Stimulated activated CD8-positive, alpha-beta memory T cell treated with anti-CD3 and anti-CD28 coated beads, Interleukin-4, amount 100 ng/mL, for 4 hours (primary cell): ENCODE measurements at places on chromosomes 13 and 19.

- DNase-seq = peak; percentile 50
These were observed 1.2 kb downstream of the PPM1N start for GRCh38 chr19:45499196-45500180.

DNA sequence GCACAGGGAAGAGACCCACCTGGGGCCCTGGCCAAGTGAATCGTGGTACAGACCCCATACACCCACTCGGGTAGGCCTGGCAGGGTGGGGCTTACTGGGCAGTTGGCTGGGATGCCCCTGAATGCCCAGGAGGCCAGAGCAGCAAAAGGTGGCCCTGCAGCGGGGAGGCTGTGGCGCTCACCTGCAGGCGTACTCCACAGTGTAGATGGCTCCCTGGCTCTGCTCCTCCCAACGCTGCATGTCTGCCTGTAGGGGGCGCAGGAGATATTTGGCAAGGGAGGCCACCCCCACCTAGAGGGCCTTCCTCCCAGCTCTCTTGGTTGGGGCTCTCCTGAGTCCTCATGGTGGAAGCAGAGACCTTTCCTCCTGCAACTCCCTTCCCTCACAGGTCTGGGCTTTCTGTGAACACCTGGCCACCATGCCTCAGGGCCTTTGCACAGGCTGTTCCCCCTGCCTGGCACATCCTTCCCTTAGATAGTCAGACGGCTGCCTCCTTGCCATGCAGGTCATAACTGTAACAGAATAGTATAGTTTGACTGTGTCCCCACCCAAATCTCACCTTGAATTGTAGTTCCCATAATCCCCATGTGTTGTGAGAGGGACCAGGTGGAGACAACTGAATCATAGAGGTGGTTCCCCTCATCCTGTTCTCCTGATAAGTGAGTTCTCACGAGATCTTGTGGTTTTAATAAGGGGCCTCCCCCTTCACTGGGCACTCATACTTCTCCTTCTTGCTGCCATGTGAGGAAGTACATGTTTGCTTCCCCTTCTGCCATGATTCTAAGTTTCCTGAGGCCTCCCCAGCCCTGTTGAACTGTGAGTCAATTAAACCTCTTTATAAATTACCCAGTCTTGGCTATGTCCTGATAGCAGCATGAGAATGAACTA is 5.9 kb downstream of the BORCS8 start:
- peak; percentile 40 for DNase-seq

DNA sequence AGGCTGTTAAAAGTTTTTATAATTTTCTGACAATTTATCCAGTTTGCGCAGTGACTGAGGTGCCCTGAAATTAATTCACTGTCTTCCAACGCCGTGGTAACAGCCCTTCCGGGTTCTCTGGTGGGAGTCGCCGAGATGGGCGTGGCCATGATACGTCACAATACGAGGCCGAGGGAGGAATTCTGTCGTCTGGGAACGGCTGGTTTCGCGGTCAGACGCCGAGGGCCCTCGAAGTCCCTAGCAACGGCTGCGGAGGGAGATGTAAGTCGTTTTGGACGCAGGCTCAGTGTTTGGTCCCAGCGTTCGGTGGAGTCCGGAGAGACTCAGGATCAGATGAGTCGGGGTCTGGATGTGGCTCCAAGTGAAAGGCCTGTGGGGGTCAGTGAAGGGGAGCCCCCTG is 21.7 kb downstream of the ZNF613 start:
- no peak for DNase-seq

DNA sequence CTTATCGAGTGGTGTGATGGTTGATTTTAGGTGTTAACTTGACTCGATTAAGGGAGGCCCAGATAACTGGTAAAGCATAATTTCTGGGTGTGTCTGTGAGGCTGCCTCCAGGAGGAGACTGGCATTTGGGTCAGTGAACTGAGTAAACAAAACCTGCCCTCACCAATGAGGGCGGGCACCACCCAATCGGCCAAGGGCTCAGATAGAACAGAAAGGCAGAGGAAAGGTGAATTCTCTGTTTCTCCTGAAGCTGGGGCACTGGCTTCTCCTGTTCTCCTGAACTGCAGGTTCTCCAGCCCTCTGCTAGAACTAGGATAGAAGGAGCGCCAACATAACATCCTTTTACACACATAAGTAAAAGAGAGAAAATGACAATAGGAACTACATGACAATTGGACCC is 35.1 kb downstream of the ESD start:
- DNase-seq = no peak

DNA sequence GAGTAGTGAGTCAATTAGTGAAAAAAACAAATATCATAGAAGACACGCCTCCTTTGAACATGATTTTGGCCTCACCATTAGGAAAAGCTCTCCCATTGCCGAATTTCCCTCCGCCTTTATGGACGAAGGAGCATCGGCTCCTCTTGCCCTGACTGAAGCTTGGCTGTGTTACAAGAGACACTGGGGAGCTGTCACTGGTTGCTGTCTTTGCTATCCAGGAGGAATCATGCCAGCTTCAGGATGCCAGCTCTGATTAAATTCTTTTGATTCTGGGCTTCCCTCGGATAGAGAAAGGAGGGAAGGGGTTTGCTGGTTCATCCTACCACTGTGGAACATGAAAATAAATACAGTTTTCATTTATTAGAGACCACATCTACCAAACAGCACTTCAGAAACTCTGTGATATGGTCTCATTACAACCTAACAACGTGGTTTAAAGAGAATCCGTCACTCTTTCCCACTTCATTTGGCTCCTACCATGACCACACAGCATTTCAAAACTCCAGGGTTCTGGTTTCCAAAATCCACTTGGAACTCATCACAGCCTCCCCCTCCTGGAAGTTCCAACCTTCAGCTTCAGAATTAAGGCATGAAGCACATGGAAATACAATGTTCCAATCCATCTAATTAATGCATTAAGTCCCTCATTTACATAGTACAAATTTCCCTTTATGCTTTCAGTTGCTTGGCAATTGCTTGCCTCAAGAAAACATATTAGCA is 446.0 kb downstream of the EFNB2 start:
- no peak for DNase-seq

- no peak for DNase-seq
These were observed 23.2 kb upstream of the EPHX3 start for GRCh38 chr19:15255359-15255990.
